ENCODE measurements at places on chromosomes 7 and 10.

DNA sequence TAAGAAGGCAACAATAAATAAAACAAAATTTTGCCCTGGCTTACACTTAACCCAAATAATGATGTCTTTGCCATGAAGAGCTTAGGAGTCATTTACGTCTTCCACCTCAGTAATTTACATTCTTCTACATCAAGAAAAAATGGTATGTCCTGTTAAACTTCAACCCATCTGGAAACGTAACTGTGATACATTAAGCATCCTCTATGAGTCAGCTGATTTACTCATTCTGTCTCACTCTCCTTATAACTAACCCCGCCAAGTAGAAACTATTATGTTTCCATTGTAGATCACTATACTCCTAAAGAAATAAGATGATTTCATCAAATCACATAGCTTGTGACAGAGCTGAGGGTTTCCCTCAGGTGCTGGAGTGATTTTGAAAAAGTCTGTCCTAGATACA, 330.7 kb downstream of the CDC14C start:
- no peak for DNase-seq

GRCh38 chr7:26664735-26665416, 199.5 kb downstream of the SKAP2 start:
- DNase-seq = no peak

DNA sequence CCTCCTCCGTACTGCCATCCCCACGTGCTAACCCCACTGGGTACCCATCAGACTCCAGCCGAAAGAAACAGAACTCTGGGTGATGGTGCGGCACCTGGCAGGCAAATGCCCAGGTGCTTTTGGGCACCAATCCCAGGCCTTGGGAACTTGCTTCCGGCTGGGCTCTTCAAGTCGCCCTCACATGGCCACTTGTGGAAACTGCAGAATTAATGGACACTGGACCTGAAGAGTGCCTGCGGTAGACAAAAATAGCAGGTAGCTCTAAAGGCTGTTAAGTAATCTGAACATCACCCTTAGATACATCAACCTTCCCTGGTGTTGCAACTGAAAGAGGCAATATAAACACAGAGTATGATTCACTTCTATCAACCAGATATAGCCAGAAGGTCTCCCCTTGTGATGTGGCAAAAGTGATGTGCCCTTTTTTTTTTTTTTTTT, 644.4 kb downstream of the GRM8 start:
- no peak for DNase-seq

GRCh38 chr10:91601212-91601611, 31.7 kb downstream of the PPP1R3C start:
- no peak for DNase-seq

DNA sequence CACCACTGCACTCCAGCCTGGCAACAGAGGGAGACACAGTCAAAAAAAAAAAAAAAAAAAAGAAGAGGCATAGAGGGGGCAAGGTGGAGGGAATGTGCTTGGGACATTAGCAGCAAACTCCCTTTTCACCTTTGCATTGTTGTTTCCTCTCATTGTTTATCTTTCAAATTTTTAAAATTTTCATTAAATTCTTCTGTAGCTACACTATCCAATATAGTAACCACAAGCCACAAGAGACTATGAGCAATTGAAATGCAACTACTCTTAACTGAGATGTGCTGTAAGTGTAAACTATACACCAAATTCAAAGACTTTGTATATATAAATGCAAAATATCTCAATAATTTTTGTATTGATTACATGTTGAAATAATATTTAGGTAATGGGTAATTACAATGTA, 43.4 kb downstream of the EBLN1 start:
- DNase-seq = no peak

- no peak for DNase-seq
Observed at GRCh38 chr10:99775850-99776249, 6.6 kb upstream of the ABCC2 start.

DNA sequence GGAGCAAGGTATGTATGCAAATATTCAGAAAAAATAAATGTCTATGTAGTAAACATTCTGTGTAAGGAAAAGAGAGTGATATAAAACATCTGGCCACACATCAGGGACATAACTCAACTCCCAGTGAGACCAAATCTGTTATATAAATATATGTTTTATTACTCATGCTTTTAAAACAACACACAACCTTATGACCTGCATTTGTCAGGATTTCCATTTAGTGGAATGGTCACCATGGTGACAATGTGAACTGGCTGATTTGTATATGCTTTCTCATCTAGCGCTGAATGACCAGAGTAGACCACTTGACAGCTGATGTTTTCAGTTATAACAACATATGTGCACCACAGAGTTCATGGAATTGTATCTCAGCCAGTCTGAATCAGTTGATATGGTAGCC, 551.7 kb downstream of the HTR7 start:
- no peak for DNase-seq

- DNase-seq = no peak
Observed at GRCh38 chr7:80934321-80934720, 15.5 kb upstream of the SEMA3C start.

DNA sequence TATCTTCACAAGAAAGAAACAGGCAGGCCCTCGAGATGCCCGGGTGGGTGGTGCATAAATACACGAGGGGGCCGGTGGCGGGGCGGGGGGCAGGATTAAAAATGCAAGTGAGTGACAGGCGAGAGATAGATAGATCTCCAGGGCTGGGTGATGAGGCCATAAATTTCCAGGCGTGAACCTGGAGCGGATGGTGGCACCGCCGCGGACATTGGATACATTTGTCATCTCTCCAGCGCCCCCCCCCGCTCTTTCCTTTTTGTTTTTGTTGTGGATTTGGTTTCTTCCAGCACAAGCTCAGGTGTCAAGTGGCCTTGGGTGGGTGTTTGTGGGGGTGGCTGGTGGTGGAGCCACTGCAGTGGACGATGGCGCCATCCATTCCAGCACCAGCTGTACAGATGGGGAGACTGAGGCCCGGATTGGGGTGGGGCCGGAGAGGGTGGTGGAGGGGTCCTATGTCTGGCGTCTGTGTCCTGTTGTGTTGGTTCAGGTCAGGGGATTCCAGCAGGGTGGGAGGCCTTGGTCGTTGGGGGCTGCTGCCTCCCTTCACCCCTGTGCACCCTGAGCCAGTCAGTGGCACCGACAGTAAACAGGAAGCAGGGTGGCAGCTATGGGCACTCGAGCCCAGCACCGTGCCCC, 2.9 kb downstream of the ELFN1 start:
- DNase-seq = no peak

DNA sequence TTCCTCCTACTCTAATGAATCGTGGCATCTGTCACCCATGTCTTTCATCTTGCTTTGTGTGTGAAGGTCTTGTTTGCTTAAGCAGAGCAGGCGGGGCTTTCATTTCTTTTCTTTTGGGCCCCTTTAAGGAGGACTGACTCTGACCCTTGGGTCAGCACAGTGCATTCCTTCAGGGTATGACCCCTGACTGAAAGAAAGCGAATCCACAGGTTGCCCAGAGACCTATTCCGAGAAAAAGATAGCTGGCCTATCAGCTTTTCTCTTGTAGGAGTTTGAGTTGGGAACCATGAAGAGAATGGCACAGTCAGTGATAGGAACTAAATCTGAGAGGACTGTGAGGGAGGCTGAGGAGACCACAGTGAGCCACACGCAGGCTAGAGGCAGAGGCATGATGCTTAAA, 193.2 kb upstream of the CDCA7L start:
- no peak for DNase-seq

GRCh38 chr10:73931767-73932619, 21.1 kb downstream of the PLAU start:
- no peak for DNase-seq

DNA sequence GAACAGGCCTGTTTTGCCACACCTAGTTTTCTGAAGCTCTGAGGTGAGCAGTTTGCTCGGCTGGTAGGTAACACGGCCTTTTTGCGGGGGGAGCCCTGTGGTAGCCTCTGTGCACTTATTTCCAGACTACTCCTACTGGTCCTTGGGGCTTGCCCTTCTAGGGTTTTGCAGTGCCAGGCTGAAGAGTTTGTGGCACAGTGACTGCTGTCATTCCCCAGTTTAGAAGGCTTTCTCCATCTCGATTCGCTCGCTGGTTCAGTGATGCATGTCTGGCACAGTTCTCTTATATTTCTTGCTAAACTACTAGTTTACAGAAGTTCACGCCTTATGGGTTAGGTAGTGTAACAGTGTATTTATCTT, 711 bp downstream of the KIF20B start:
- no peak for DNase-seq

- DNase-seq = no peak
Observed at GRCh38 chr10:70845816-70846215, 30.1 kb downstream of the SGPL1 start.

DNA sequence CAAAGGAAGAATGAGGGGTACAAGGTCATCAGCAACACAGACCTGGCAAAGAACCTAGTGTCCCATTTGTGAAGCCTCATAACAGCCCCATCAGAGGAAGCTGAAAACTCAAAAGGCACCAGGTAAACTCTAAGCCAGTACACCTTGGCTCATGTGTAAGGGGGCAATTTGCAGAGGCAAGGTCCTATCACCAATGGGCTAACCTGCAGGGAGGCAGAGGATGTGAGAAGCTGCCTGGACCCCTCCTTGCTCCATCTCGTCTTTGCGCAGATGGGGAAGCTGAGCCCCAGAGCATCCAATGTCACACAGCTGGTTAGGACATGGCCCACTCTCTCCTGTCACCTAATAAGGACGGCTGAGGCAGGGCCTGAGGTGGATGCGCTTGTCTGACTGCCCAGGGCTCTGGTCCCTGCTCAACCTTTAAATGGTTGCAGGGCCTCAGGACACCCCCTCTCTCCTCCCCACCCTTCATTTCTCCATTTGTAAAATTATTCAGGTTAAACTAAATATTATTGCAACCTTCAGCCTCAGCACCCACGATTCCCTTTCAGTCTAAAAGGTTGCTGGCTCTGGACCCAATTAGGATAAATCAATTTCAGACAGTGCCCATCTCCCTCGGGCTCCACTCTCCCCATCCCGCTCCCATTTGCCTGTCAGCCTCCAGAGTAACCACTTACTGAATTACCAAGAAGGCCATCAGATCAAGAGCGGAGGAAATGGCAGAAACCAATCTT, 135.3 kb downstream of the OAT start:
- DNase-seq = no peak

DNA sequence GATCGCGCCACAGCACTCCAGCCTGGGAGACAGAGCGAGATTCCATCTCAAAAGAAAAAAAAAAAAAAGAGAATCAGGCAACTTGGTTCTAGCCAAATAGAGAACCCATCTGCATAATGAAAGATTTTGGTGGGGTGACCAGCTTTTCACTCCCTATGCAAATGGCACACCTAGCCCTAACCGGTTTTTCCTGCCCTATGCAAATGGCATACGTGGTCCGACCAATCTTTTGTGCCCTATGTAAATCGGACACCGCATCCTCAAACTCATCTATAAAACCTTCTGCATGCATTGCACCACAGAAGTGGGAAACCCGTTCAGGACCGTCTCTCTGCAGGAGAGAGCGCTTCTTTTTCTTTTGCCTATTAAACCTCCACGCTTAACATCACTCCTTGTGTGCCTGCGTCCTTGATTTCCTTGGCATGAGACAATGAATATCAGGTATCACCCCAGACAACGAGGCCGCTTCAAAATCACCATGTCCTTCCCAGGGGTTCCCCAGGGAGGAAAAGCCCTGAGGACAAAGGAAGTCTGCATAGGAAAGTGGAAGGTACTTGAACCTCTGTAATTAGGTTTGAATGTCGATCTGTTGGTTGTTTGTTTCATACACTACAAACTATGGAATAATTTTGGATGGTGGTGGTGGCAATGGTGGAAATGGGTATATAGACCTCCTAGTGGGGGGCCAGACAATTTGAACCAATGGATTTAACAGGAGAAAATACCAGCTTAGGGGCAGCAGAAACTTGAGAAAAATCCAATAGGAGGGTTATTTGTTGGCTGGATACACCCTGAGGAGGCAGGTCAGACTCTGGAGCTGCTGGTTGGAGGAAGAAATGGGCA, 396.2 kb downstream of the TYW1 start:
- DNase-seq = no peak

- DNase-seq = no peak
Observed at GRCh38 chr10:3071405-3072198, 4.3 kb downstream of the PFKP start.

DNA sequence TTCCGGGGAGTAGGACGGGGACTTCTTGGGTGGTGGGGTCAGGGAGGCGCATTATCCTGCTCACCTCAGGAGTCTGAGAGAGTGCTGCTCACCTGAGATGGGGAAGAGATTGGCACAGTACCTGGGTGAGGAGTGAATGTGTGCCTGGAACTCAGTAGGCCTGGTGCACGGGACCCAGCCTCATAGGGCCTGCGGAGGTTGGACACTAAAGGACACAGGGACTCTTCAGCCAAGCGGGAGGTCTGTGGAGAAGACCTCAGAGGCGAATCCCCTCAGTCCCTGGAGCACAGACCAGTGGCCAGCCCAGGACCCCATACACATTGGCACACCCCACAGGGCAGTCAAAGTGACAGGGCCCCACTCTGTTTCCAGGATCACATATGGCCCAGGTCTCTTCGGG, 73.2 kb downstream of the OAT start:
- DNase-seq = no peak

DNA sequence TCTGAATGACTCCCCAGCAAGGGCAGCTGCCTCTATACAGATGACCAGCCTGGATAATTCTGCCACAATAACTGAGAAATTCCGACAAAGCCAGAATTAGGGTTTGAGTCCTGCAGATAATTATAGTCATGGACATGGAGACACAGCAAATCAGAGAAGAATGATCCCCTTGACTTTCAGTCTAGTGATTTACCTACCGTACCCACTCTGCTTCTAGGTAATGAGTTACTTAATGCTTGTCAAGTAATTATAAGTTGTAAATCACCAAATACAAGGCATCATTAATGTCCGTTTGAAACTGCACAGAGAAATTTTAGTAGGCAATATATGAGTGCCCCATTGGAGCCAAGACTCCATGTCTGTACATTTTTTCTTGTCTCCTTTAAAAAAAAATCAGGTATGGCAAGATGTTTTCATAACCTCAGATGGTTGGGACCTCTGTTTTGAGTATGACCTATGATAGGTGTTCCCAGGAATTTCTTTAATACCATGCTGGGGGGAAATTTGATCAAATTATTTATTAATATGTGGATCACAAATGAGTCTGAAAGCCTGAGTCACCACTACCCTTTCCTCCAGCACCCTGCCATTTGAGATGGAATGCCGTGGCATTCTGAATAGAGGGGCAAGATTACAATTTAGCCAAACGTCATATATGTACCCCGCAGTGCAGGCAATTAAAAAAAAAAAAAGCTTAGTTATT, 5.5 kb upstream of the ARID5B start:
- no peak for DNase-seq

- no peak for DNase-seq
Observed at GRCh38 chr7:11754933-11755332, 77.1 kb downstream of the THSD7A start.

Measured in NCI-H446 (cell line).